GM18507 (cell line): ENCODE measurements at places on chromosomes 11 and 22.

GRCh38 chr11:132855516-132855915 is 676.8 kb downstream of the OPCML start:
- no peak for DNase-seq

DNA sequence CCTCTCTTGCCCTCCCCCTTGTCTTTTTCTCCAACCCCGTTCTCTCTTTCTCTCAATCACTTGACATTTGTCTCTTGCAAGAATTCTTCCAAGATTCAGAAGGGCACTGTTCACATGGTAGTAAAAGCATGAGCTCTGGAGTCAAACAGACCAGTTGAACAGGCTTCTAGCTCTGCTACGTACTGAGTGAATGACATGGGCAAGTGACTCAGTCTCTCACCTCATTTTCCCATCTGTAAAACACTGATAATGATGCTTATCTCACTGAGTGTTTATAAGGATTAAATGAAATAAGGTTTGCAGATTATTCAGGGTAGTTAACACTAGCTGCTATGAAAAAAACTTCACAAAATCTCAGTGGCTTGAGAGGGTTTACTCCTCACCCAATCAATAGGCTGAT is 5.9 kb upstream of the IL10RA start:
- DNase-seq: no peak

- no peak for DNase-seq
These were observed 94.9 kb upstream of the SEPTIN5 start for GRCh38 chr22:19619144-19620009.

GRCh38 chr11:68440224-68440623 is 20.3 kb upstream of the PPP6R3 start:
- no peak for DNase-seq

DNA sequence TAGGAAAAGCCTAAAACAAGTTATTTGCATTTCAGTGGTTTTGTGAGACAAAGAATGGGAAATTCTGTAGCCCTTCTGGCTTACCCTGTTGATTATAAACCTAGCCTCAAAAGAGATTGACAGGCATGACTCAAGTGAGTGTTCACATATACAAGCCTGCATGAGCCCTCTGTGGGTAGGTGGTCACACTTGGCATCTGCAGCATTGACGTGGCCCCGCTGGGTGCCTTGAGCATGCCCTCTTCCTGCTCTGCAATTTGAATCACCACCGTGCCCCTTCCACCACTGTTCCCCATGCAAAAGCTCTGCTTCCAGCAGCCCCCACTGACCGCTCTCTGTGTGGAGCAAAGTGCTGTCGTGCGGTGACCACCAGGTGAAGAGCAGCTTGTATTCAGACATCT is 21.0 kb upstream of the ADSL start:
- DNase-seq: no peak

- DNase-seq: no peak
These were observed 851 bp downstream of the PTDSS2 start for GRCh38 chr11:450809-451451.

GRCh38 chr11:98155696-98156095 is 865.1 kb upstream of the CNTN5 start:
- DNase-seq: no peak

DNA sequence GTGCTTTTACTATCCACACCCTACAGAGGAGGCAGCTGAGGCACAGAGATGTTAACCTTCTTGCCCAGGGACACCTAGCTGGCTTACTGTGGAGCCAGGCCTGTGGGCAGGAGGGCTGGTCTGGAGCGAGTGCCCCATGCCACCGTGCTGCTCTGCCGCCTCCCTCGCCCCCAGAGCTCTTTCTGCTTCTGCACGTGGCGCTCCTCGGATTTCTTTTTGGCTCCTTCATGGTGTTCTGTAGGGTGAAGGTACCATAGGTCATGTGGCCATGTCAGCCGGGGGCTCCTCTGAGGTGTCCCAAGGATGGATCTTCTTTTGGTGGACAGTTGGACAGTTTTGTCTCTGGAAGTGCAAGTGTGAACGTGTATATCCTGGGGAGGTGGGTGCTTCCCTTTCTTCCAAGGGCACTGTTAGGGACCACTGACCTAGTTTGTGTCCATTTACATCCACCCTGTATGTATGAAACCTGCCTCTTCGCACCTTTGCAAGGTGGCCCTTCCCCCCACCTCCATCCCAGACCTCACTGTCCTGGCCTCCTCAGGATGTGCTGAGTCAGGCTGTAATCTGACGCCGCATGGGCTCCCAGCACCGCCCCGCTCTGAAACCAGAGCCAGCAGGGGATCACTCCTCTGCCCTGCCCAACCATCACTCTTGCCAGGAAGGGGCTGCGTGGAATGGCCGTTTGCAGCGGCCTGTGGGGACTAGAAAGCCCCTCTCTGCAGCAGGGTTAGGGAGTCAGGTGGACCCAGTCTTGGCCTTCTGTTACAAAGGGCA is 31.7 kb downstream of the POLR3H start:
- DNase-seq: no peak

DNA sequence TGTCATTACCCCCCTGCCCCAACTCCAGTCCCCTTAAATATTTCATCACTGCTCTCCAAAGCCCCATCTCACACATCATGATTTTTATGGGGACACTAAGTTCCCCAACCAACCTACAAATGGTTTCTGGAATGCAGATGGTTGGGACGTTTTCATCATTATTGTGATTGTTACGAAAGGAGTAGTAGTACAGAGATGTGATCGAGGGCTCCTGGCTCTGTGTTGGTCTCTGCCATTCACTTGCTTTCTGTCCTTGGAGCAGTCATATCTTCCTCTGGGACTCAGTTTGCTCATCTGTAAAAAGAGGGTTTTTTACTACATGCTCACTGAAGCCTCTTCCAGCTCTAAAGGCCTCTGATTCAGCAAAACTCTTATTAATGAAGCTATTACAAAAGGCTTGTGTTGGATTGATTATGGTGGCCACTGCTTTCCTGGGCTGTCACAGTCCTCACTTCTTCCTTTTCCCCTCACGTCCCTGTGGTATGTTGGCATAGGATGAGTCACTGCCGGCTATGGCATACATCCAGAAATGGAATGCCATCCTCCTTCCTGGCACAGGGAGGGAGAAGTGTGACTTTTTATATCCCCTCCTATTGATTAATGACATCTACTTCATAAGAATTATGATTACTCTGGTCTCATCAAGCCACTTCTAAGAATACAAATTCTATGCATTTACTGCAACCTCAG is 593.7 kb downstream of the METTL15 start:
- no peak for DNase-seq

DNA sequence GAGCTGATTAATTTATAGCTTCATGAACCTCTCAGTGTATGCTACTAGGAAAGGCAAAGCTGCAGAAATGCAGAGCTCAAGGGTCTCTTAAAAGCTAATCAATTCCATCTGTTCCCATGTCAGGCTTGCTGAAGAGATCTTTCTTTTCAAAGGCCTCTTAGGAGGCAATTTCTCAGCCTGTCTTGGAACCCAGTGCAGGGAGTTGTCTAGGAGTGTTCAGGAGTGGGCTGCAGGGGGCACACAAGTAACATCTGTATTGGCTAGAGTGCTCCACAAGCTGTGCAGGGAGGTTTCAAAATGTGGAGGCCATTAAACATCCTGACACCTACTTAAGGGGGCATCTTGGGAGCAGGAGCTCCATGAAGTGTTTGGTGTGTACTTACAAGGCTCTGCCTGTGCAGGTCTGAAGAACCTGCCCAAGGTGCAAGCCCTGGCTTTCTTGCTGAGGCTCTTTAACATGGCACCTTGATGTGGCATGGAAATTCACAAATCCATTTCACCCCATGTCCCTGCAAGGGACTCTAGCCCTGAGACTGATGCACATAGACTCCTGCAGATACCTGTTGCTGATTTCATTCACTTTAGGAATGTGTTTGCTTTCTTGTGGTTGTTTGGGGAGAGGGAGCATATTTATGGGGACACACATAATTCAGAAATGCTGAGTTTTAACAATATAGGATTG is 134.7 kb downstream of the ME3 start:
- DNase-seq: no peak

DNA sequence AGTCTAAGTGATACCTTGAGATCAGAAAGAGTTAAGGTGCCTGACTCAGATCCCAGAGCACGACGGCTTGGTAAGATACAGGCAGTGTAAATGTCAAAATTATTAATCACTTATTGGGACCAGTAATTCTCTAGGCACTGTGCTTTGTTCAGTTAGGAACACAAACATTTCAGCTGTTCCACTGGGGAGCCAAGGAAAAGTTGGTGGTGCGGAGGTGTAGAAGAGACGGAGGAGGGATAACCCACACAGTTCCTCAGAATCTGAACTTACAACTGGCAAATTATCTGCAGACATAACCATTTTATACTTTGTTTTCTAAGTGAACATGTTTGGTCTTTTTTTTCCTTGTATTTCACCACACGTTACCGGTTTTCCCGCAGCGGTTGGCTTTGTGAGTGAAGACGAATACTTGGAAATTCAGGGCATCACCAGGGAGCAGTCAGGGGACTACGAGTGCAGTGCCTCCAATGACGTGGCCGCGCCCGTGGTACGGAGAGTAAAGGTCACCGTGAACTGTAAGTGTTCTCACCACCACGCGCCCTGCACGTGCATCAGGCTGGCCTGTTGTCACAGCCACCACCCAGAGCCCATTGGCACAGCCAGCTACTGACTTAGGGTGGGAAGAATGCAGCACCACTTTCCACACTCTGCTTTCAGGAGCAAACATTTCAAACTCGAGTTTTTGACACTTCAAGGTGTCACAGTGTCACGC is 937.0 kb downstream of the NTM start:
- DNase-seq: no peak

DNA sequence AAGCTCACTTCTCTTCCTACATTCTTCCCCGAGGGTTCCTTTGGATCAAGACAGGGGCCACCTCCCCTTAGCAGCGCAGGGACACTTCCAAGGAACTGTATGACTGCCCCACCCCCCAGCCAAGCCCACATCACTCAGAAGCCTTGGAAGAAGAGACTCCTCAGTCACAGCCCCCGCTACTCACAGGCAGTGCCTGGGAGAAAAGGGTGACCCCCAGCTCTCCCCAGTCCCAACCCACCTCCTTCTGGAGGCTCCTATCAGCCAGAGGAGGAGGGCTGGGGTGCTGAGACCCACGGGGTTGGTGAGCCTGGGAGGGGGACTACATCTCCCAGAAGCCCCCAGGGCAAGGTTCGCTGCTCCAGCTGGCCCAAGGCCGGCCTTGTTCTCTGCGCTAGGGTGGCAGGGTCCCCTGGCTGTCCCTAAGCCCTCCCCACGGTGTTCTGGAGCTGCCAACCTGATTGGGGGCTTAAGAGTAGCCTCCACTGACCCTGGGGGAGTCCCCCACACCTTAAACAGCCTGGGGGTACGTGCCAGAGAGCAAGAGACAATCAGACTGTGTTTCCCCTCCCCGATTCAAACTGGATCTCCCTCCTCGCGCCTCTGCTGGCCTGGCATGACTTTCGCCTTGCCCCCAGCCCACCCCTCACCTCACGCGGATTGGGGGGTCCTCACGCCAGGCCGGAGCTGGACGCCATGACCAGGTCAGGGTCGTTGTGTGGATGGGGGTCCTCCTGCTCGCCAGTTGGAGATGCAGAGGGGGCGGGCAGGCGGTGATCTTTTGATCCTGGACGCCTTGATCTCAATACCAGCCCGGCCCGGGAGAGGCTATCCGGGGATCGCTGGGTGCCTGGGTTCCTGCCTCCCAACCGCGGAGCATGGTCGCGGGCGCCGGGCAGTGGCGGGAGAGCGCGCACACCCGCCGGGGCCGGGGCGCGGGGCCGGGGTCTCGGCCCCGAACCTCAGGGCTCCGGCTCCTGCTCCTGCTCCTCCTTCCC is 838 bp downstream of the BCL9L start:
- no peak for DNase-seq

DNA sequence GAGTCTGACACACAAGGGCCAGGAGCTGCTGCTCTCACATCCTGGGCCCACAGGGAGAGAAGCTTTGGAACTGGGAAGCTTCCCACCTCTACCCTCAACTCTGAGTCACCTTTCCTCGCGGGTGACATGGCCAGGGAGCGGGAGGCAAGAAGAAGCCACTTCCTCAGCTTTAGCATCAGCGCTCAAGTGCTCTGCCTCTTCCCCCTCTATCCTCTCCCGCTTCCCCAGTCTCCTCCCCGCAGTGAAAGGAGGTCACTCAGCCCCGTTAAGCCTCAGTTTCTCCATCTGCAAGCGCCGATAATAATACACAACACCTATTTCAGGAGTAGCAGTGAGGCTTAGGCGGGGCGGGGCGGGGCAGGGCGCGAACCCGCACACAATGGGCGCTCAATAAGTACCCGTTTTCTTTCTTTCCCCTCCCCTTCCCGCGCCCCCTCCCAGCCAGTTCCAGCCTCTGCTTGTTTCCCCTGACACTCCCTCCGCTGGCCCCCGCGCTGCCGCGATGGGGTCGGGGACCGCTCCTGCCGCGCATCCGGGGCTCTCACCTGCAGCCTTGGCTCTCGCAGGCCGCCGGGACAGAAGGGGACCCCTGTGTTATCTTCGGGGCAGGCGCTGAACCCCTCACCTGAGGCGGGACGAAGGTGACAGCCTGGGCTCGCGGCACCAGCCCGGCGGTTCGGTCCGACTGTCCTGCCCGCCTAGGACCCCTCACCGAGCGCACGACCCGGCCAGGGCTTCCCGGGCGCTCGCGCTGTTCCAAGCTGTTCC is 892 bp downstream of the GDPD5 start:
- no peak for DNase-seq

GRCh38 chr11:100072131-100072530 is 615.0 kb upstream of the ARHGAP42 start:
- no peak for DNase-seq
